ENCODE measurements at places on chromosomes 2 and 18. TPM values are rescaled to one million over a fixed set of nuclear protein-coding genes. Genes with fewer than 3 reads are reported as not detected.

DNA sequence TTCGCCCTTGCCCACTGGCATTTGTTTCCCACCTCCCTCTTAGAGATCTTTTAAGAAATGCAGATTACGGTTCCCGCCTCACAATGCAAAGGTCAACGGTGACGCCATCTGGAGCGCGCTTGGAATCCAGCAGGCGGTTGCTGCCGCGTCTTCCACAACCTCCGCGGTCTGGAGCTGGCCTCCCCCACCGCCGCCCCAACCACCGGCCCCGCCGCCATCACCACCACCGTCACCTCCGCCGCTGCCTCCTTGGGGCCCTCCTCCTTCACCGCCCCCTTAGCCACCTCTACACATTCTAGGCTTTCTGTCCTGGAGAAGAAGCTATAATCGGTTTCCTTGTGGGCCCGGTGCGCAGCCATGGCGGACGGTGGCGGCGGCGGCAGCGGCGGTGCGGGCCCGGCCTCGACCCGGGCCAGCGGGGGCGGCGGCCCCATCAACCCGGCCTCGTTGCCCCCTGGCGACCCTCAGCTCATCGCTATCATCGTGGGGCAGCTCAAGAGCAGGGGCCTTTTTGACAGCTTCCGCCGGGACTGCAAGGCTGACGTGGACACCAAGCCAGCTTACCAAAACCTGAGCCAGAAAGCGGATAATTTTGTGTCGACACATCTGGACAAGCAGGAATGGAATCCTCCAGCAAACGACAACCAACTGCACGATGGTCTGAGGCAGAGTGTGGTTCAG is at the start of gene BOD1L2:
Gene BOD1L2 (plus strand): TSS at position 132 of the 681 bp plus-strand sequence. CDS start 226 bp downstream, at position 358.
- DNase-seq: no peak

The COQ10B gene
- 18.6 TPM for total RNA-seq

The AMER3 gene
- total RNA-seq: not detected

GRCh38 chr2:238027058-238027457 is 33.7 kb upstream of the SCLY start:
- no peak for DNase-seq

GRCh38 chr2:8753609-8754008 is 71.8 kb downstream of the ID2 start:
- DNase-seq: no peak

DNA sequence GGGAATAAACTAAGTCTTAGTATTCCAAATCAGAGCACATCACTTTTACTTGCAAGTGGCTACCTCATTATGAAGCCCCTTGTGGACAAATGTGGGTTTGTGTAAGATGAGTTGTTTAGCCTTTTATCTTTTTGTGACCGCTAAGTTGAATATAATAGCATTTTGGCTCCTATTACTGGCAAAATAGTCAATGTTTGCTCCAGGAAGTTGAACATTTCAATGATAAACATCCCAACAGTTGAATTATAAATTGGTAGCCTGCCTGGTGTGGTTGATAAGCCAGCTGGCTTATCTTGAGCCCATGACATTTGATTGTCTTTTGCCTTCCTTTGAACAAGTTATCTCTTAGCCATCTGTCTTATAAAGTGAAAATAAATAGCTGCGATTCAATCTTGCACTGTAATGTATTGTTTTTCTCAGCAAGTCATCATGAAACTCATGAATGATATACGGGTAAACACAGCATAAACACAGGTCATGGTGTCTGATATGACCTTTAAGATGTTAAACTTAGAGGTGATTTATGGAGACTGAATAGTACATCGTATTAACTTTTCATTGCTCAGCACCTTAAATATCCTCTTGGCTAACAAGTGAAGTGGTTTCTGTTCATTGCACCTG is 338.4 kb downstream of the SOCS6 start:
- DNase-seq: no peak

The FBLN7 gene
- total RNA-seq: 0.65 TPM

GRCh38 chr2:45930396-45930792 is 278.9 kb downstream of the PRKCE start:
- no peak for DNase-seq

- DNase-seq: no peak
Observed at GRCh38 chr2:86055314-86055713, 50.4 kb downstream of the POLR1A start.

DNA sequence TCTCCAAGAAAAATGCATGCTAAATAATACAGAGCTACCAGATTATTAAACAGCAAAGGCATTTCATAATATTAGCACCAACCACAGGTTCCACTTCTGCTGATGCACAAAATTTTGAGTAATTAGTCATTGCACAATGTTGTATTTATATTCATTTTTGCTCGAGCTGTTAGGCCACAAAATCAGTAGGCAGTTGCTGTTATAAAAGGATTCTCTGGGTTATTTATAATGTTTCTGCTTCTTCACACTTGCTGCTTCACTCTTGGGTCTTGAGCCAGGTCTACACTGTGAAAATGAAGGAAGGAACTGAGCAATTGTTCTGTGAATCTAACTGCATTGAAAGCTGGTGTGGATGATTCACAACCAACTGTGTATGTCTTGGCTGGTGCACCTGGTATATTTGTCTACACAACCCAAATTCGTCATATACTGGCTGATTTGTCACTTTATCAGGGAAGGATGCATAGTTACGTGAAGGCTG is 38.3 kb downstream of the MRPL33 start:
- no peak for DNase-seq

GRCh38 chr2:227118353-227118752 is 45.7 kb downstream of the COL4A4 start:
- DNase-seq: no peak

Data from psoas muscle (tissue), 8 donors.